A673 (cell line): ENCODE measurements at places on chromosomes 12 and 14. TPM values are rescaled to one million over a fixed set of nuclear protein-coding genes. Genes with fewer than 3 reads are reported as not detected.
A peak's percentile ranks its signal among the peaks of the same experiment; 100 is the strongest.

Gene RNF41
- 48.1 and 49.5 TPM in 2 replicates for total RNA-seq

Gene NEUROD4
- total RNA-seq, result not detected in 2 replicates

Gene ATP5F1B
- 1,089 and 1,126 TPM in 2 replicates for total RNA-seq

Gene RERGL
- not detected in 2 replicates for total RNA-seq

DNA sequence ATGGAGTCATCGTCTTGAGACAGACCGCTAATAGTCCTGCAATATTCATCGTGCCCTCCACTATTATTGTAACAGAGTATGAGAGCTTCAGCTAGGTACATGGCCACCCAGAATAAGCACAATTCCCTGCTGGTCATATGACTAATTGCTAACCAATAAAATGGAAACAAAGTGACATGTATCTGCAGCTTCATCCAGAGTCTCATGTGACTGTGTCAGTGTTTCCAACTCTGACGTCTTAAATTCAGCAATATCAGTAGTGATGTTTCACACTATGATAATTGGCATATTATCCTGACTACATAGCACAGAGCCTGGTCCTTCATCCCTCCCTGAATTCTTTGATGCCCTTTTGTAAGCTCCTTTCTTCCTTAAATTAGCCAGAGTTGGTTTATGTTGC, 167.4 kb downstream of the RPS29 start:
- no peaks in the 10 kb centered on the region for H3K36me3 ChIP-seq
- no peak overlapping the region for H3K27ac ChIP-seq
- H3K4me3 ChIP-seq, result no peak overlapping the region
- no peak for DNase-seq

- no peaks in the 10 kb centered on the region for H3K36me3 ChIP-seq
- H3K27me3 ChIP-seq, result no peaks in the 10 kb centered on the region
- peak overlapping the region; percentile 52 for H3K4me3 ChIP-seq
- peak overlapping the region; percentile 80 for H3K27ac ChIP-seq
- H3K4me1 ChIP-seq, result peaks cover 19% of the 10 kb centered on the region
Observed at GRCh38 chr12:124939079-124939420, 24.6 kb upstream of the UBC start.

- H3K4me1 ChIP-seq, result no peaks in the 10 kb centered on the region
- no peak overlapping the region for H3K4me3 ChIP-seq
- H3K27ac ChIP-seq, result no peak overlapping the region
- H3K36me3 ChIP-seq, result peaks cover 31% of the 10 kb centered on the region
Observed at GRCh38 chr14:54955143-54955542, 52.5 kb upstream of the GCH1 start.

GRCh38 chr12:58886474-58886873, 33.8 kb downstream of the LRIG3 start:
- no peak overlapping the region for H3K27ac ChIP-seq
- no peak overlapping the region for H3K4me3 ChIP-seq
- H3K4me1 ChIP-seq, result peaks cover 48% of the 10 kb centered on the region

- no peaks in the 10 kb centered on the region for H3K4me1 ChIP-seq
- no peaks in the 10 kb centered on the region for H3K36me3 ChIP-seq
- DNase-seq, result no peak
- H3K4me3 ChIP-seq, result no peak overlapping the region
- H3K27me3 ChIP-seq, result peaks cover 43% of the 10 kb centered on the region
- H3K27ac ChIP-seq, result no peak overlapping the region
Observed at GRCh38 chr12:5064913-5065490, 21.3 kb downstream of the KCNA5 start.

DNA sequence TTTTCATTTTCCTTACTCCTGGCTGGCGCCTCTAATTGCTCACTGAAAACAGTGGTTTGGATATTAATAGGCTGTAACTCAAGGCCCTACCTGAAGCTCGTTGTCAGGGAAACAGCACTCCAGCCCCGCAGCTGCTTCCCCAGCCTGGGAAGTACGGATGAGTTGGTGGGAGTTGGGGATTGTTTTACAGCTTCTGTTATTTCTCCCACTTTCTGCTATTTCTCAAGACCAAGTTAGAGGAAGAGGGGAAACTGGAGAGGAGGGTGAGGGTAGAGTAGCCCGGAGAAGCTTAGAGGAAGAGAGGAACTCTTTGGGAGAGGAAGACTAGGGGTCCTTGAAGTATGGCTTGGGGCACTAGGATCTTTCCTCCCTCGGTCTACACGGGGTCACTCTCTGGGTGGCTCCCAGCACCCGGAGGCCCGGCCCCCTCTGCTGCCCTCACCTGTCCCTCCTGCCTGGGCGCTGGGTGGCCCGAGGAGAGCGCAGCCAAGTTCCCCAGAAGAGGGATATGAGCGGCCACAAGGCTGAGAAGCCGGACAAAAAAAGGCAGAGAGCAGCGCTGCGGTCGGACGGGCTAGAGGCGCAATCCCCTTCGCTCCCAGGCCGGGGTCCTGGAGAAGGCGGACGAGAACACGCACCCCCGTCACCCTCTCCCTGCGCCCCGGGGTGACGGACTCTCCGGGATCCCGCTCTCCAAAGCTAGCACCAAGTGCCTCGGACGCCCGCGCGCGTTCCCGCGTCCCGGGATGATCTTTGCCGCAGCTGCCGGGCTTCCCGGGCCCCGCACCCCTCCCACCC, 671 bp downstream of the SPTB start:
- peak overlapping the region; percentile 62 for H3K4me3 ChIP-seq
- peaks cover 64% of the 10 kb centered on the region for H3K27me3 ChIP-seq
- H3K36me3 ChIP-seq, result no peaks in the 10 kb centered on the region
- no peaks in the 10 kb centered on the region for H3K4me1 ChIP-seq
- H3K27ac ChIP-seq, result no peak overlapping the region

GRCh38 chr12:95506707-95507523, 33.0 kb downstream of the METAP2 start:
- peak; percentile 4 for DNase-seq
- H3K36me3 ChIP-seq, result peaks cover 77% of the 10 kb centered on the region
- H3K27me3 ChIP-seq, result no peaks in the 10 kb centered on the region

GRCh38 chr12:103814436-103814835, 26.6 kb downstream of the NT5DC3 start:
- H3K27ac ChIP-seq, result no peak overlapping the region
- no peak for DNase-seq
- H3K36me3 ChIP-seq, result peaks cover 7% of the 10 kb centered on the region
- H3K4me3 ChIP-seq, result no peak overlapping the region
- H3K27me3 ChIP-seq, result no peaks in the 10 kb centered on the region

- peaks cover 50% of the 10 kb centered on the region for H3K4me1 ChIP-seq
- no peak for DNase-seq
- peak overlapping the region; percentile 62 for H3K27ac ChIP-seq
Observed at GRCh38 chr14:69132513-69133181, 20.3 kb downstream of the DCAF5 start.
